SHP77 (cell line): ENCODE measurements at places on chromosomes 4 and X.
A peak's percentile ranks its signal among the peaks of the same experiment; 100 is the strongest.

DNA sequence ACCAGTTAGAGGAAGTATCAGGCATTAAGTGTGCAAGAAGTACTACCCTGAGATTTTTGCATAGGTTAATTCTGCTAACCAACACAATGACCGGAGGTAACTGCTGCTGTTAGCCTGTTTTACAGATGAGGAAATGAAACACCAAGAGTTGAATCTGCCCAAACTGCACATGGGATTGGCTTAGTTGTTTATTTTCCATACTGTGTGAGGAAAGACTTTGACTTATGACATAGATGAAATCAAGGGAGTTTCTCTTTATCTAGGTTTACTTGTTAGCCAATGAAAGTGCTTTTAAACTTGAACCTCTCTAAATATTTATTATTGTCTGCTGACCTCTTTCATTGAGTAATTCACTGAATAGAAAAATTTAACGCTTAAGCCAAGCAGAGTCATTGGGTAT is 10.3 kb downstream of the GUCY1B1 start:
- DNase-seq = no peak

DNA sequence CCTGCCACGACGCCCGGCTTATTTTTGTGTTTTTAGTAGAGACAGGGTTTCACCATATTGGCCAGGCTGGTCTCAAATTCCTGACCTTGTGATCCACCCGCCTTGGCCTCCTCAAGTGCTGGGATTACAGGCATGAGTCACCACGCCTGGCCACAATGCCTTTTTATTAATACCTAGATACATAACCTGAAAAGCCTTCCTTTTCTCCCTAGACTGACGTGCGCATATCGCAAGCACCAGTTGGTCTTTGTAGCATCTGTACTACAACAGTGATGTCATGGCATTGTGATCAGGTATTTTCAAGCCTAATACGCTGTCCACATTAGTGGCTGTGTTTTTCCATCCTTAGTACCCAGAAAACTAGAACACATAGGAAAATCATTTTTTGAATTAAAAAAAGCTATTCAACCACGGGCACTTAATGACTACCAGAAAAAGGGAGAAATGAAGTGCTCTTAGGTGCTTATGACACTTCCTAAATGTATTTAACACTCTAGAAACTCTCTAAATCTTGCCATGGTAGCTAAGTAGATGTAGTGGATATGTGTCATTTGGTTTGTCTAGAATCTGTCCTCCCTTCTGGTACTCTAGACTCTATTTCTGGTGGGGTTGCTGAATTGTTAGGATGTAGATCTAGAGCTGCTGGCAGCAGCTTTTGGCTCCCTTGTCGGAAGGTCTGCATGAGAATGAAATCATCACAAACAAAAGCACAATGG is 707.8 kb downstream of the STIM2 start:
- no peak for DNase-seq

DNA sequence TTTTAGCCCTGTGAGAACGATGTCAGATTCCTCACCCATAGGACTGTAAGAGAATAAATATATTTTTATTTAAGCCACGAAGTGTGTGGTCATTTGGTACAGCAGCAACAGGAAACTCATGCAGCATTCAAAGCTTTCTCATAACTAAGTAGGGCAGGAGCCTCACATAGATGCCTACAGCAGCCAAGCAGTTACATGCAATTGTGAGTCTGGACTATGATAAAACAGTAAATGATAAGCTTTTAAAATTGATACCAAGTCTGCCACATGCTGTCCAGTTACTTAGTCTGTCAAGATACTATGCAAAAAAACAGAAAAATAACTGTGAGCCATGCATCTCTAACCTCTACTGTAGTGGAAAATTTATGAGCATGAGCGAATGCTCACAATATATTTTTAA is 359.6 kb downstream of the HS3ST1 start:
- DNase-seq = no peak

DNA sequence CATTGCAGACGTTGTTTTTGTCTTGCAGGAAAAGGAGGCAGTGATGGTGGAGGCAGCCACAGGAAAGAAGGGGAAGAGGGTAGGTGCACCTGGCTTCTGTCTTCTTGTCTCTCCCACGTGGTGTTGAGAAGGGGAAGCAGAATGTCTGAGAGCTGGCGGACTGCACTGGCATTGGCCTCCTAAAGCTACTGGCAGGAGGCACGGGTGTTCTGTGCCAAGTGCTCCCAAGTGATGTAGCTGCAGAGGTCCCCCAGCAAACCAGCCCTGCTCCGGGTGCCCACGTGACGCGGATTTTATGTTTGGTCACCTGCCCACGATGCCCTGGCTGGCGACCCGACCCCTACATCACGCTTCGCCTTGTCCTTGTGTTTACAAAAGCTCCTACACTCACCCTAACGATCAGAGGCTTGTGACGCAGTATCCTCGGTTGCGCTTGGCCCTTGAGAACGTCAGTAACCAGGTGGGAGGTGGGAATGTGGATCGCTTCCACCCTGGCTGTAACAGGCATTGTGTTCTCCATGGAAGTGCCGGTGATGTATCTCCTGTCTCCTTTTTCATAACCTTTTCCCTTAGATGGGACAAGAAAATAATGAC is 28.5 kb upstream of the XG start:
- DNase-seq = no peak

GRCh38 chr4:152434011-152434410 is 101.9 kb downstream of the FBXW7 start:
- no peak for DNase-seq

GRCh38 chr4:17717301-17717700 is 64.1 kb downstream of the FAM184B start:
- no peak for DNase-seq

DNA sequence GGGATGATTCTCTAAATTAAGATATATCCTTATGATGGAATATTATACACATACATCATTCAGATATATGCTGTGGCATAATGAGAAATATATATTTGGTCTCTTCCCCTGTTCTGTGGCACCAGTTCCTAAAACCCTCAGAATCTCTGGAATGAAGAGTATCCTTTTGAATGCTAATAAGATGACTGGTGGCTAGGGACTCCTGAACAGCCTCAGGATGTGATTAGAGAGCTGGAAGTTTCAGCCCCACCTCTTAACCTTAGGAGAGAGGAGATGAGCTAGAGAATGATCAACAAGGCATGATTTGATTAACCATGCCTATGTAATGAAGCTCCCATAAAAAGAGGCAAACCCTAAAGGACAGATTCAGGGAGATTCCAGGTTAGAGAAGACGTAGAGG is 632.0 kb downstream of the IQCM start:
- DNase-seq = no peak

- no peak for DNase-seq
Observed at GRCh38 chr4:54185044-54185780, 43.9 kb upstream of the PDGFRA start.

DNA sequence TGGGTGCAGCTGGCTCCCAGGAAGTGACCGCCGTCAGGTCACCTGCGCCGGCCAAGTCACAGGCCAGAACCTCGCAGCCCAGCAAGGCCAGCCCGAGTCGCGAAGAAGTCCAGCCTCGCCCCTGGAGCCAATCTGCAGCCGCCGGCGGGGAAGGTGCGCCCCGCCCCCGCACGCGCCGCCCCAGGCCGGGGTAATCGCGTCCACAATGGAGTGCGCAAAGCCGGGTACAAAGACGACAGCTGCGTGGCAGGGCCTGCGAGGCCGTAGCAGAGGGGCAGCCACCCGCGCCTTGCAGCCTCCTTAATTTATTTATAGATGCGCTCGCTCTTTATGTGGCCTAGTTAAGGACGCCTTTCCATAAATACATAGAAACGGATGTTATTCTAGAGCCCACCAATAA is 139.4 kb upstream of the CPEB2 start:
- DNase-seq = no peak

DNA sequence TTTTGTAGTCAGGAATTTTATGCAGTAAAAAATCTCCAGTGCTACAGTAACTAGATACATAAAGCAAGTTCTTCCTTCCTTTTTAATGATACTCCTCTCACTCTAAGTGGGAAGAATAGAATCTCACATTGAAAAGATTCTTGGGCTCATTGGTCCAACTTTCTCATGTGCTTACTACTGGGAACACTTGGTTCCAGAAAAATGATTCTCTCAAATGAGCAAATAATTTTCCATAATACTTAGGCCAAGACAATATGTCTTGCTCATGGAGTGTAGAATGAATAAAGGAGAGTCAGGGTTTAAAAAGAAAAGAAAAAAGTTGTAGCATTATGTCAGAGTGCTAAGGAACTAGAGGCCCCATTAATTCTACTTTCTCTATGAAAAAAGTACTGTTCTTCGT is 197.8 kb downstream of the RASL11B start:
- no peak for DNase-seq

- DNase-seq = no peak
Observed at GRCh38 chr4:185201977-185202962, 1.5 kb downstream of the CFAP97 start.

- DNase-seq = no peak
Observed at GRCh38 chr4:103994059-103994458, 274.3 kb upstream of the TACR3 start.

DNA sequence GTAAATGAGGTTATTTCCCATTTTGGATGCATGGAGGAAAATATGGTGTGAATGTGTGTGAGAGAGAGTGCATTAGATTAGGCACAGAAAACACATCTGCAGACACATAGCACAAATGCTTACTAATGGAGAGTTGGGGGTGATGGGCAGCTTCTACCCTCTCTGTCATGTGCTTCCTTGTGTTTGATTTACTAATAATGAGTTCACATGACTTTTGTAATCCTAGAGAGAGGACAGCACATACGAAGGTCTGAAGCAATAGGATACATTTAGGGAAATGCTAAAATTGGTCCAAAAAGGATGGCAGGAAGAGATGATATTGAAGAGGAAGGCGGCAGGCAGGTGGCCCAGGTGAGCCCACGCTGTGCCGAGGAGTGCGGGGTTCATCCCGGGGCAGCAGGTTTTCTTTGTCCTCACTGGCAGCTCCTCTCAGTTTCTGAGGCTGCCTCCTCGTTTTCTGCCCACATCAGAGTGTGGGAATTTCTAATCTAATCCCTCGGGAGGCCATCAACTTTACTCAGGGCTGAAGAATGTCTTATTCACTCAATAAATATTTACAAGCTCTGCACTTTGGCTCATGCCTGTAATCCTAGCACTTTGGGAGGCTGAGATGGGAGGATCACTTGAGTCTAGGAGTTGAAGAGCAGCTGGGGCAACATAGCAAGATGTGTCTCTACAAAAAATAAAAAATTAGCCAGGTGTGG is 15.9 kb upstream of the MAP9 start:
- DNase-seq = no peak

DNA sequence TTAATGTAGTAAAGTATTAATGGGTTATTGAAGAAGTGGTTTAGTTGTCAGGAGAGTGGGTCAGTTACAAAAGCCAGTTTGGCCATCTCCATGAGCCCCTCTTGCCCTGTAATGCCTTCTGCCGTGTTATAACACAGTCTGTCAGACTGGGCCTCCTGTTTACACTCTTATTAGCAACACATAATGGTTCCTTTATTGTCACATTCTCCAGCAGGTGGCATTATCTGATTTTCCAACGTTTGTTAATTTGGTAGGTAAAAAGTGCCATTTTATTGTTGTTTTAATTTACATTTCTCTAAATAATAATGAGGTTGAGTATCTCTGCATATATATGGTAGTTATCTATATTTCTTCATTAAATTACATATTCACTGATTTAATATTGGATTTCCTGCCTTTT is 560.8 kb downstream of the FGF13 start:
- no peak for DNase-seq

DNA sequence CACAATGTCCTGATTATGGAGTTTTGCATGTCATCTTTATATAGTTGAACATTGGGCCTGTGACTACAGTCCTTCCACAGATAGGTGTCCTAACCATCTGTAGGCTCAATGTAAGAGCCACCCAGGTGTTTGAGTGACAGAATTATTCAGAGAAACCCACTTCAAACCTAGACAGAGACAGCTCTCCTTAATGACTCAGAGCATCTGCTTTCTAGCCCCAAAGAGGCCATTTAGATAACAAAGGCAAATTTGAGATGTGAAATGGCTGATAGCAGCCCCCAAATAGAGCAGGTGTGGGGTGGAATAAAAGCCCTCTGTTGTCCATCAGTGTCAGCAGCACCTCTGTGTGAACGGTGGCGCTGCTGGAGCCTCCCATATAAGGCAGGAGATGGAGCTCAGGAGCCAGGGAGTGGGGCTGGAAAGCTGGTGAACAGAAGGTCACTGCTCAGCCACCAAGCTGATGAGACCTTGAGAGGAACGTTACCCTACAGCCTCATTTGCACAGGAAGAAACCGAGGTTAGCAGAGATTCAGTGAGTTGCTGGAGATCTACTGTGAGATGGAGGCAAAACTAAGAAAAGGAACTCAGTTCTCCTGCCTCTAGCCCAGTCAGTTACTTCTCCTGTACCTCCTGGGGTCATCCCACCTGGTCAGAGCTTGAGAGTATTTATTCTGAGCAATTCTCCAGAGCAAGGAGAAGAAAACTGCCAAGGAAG is 153.3 kb upstream of the LNX1 start:
- peak; percentile 76 for DNase-seq

GRCh38 chr4:165740911-165741310 is 132.1 kb upstream of the TLL1 start:
- no peak for DNase-seq

GRCh38 chrX:6225288-6225910 is 3.3 kb downstream of the NLGN4X start:
- no peak for DNase-seq

DNA sequence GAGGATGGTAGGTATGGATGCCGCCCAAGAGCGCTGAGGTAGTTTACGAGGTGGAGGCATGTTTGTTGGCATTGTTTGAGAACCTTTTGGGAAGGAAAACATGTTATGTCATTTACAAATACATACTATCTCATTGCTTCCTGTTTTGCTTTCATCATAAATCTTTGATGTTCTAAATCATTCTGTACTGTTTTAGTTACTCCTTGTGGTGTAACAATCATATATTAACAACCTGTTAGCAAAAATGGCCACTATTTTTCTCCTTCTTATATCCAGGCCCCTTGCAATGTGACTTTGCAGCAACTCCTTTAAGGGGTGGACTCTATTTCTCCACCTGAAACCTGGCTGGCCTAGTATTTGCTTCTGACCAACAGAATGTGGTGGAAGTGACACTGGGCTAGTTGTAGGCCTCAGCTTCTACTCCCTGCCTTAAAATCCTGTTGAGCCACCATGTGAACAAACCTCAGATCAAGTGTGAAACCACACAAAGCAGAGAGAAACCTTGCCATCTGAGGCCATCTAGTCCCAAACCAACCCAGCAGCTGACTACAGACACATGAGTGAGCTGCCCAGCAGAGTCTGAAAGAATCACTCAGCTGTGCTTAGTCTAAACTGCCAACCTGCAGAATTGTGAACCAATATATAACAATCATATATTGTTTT is 15.8 kb upstream of the CXorf38 start:
- DNase-seq = no peak

GRCh38 chr4:158444621-158445020 is 77.1 kb upstream of the RXFP1 start:
- DNase-seq = no peak

DNA sequence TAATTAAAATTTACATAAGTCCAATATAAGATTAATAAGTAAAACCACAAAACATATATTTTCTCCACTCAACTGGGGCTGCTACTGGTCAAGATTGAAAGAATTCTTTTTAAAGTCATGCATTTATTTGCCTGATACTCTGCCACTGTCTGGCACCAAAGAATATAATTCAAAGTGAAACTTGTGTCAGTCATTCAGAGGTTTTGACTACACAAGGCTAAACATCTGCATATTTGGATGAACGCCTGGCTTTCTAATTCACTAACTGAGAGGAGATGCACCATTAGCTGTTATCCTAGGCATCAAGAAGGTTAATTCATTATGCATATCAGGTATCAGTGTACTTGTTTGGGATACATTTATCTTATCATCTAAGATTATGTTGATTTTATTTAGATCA is 598.5 kb downstream of the CENPC start:
- DNase-seq = no peak
